Left kidney (tissue), 8 donors: ENCODE measurements at places on chromosomes 1 and 21. TPM values are rescaled to one million over a fixed set of nuclear protein-coding genes. Genes with fewer than 3 reads are reported as not detected.

DNA sequence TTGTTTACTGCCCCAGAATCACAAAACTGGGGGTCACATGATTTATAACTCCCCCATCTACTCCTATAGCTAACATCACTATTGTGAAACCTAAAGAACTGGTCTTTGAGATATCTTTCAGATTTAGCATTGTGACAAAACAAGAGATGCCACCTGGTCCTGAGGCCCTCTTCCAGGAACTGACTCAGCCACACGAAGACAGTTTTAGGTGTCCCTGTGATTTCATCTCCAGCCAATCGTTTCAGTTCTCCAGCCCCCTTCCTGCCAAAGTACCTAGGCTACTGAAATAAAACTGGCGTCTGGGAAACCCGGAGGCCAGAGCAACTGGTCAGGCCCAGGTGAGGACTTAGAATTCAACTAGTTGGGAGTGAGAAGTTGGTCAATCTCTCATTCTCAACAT, 36.6 kb downstream of the TBX19 start:
- no peak for DNase-seq

GRCh38 chr1:1424707-1425106, 3.6 kb upstream of the ANKRD65 start:
- DNase-seq: no peak

- no peak for DNase-seq
These were observed 14.0 kb upstream of the CTRC start for GRCh38 chr1:15424146-15424667.

DNA sequence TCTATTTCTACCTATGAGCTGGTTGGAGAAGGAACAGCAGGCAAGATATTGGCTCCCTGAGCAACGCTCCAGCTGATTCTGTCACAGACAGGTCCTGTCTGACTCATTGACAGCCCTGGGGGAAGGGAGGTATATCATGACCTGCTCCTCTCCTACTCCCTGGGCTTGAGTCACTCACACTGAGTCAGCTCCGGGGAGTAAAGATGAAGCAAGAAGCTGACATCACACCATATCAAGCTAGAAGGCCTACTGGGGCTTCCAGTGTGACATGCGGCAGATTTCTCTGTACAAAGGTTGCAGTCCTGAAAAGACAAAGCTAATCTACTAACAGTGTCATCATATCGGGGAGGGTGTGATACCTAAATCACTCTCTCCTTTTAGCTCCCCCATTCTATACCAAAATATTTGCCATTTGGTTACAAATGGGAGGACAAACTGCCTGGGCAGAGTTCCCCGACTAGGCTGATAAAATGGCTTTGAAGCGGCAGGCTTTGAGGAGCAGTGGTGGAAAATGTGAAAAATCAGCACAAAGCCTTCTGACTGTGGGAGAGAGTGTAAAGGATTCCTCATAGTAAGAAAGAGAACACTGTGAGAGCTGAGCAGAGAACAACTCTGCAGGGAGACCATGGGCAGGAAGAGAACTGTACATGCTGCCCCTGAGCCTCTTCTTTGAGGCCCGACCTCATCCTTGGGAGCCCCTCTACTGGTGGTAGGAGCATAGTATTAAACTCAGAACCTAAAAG, 15.5 kb downstream of the PI4KB start:
- no peak for DNase-seq

DNA sequence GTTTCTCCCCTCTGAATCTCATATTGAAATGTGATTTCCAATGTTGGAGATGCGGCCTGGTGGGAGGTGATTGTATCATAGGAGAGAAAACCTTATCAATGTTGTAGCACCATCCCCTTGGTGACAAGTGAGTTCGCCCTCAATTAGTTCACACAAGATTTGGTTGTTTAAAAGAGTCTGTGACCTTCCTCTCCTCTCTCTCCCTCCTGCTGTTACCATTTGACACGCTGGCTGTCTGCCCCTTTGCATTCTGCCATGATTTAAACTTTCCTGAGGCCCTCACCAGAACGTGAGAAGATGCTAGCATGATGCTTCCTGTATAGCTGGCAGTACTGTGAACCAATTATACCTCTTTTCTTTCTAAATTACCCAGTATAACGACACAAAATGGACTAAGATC, 730.9 kb upstream of the PRMT6 start:
- DNase-seq: no peak

The RHOU gene
- 14.3 TPM for polyA plus RNA-seq

The FCRL5 gene
- 0.17 TPM for polyA plus RNA-seq
